ENCODE measurements at places on chromosomes 11 and 22.

DNA sequence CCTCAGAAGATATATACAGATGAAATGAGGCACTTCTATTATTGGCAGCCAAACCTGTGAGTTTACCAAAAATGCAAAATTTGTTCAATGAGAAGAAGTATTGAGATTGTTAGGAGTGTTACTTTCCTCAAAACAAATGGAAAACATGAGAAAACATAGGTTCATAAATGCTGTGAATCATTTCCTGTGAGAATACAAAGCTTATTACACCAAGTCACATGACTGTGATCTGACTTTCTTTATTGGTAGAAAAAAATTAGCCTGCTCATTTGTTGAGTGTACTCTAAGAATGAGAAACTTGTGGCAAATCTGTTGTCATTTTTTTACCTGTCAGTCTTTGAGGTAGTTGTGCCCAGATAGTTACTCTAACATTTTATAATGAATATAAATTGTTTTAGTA, 215.1 kb downstream of the TMEM135 start:
- DNase-seq, result peak; percentile 15

GRCh38 chr22:40342521-40342920, 3.8 kb upstream of the ADSL start:
- DNase-seq, result no peak

- DNase-seq, result no peak
Observed at GRCh38 chr11:116929414-116930090, 92.1 kb upstream of the APOA1 start.

- no peak for DNase-seq
Observed at GRCh38 chr11:19181531-19182261, 20.1 kb downstream of the CSRP3 start.

- no peak for DNase-seq
Observed at GRCh38 chr11:128463371-128463829, 124.0 kb downstream of the ETS1 start.

DNA sequence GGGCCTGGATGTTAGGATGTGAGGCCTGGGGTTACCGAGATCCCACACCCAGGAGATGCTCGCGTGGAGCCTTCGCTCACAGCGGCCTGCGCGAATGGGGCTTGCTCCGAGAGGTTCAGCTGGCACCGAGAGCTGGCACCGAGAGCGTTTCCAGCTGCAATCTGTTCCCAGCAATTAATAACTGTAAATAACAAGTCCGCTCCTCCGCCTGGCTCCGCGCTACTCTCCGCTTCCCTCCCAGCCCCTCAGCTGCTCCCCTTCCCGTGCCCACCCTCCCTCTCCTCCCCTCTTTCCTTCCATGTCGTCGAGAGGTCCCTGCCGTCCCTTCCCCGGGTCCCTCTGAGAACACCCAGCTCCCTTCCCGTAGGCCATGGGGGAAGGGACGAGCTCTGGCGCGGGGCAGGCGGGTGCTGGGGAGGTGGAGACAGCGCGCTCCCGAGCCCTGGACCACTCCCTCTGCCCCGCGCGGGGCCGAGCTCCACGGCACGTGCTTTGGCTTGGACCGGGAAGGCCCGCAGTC, 110.8 kb downstream of the WNT7B start:
- DNase-seq, result no peak

DNA sequence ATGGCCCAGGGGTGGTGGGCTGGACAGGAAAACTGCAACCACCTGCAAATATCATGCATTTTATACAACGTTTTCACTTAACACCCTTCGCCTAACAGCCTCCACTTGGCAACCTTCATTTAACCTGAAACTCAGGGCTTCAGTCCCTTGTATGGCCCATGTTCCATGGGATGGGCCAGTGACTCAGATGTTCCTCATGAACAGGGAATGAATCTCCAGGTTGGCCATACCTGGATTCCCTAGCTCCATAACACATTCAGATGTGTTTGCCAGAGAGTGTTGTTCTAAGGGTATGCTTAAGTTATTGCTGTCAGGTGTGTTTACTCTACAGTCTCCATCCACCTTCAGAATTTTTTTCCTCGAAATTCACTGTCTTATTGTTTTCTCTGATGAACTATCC, 316.9 kb downstream of the JRKL start:
- DNase-seq, result peak; percentile 20

GRCh38 chr22:30290342-30291057, 1.2 kb upstream of the CASTOR1 start:
- DNase-seq, result peak; percentile 77
